Kidney (tissue), 22 donors: ENCODE measurements at places on chromosomes 6 and 20.
A peak's percentile ranks its signal among the peaks of the same experiment; 100 is the strongest.

GRCh38 chr6:68080074-68080473, 555.0 kb upstream of the ADGRB3 start:
- DNase-seq: no peak

GRCh38 chr6:157121897-157122296, 201.4 kb downstream of the TMEM242 start:
- DNase-seq: no peak

- DNase-seq: peak; percentile 30
These were observed 341.5 kb downstream of the TFAP2A start for GRCh38 chr6:10073341-10073740.

DNA sequence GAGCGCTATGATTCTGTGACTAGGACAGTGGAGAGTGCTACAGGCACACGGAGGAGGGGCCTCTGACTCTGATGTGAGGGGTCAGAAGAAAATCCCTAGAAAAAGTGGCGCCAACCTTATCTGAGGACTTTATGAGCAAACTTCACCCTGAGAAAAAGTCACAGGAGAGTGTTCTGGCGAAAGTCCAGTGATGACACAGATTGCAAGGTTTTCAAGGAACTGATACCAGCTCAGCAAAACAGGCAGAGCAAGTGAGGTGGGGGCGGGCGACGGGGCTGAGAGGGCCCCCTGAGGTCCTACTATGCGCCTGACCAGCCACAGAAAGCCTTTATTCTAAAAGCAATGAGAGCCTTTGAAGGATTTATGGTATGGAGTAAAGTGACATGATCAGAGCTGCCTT, 73.3 kb downstream of the SLC22A23 start:
- DNase-seq: no peak

DNA sequence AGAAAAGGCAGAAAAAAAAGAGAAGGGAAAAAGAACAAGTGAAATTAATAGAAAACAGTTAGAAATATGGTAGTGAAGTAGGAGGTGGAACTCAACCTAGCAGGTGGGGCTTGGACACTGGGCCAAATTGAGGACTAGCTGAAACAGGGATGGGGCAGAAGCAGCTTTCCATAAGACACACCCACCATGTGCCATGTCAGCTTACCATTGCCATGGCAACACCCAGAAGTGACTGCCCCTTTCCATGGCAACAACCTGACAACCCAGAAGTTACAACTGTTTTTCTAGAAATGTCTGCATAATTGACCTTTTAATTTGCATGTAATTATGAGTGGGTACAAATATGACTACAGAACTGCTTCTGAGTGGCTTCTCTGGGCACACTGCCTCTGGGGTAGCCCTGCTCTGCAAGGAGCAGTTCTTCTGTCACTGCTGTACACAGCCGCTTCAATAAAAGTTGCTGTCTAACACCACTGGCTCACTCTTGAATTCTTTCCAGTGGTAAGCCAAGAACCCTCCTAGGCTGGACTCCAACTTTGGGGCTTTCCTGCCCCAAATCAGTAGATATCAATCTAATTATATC, 35.9 kb upstream of the SLC24A3 start:
- DNase-seq: no peak

DNA sequence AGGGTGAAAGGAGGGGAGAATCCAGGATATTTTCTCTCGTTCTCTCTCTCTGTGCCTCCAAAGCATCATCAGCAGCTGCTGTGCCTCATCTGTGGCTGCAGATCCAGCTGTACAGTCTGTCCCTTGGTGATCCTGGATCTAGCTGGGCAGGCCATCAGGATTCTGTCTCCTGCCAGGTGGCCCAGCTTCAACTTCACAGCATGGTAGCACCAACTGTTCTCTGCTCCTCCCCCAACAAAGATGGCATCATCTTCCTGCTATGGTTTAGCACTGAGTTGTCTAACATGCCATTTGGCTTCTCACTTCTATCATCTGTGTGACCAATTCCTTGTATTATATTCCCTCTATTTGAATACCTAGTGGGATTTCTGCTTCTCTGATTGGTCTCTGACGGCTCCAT, 28.6 kb upstream of the ARFGEF2 start:
- no peak for DNase-seq

GRCh38 chr20:48594533-48594932, 233.3 kb downstream of the PREX1 start:
- no peak for DNase-seq

GRCh38 chr6:19834858-19835257, 2.3 kb upstream of the ID4 start:
- no peak for DNase-seq

DNA sequence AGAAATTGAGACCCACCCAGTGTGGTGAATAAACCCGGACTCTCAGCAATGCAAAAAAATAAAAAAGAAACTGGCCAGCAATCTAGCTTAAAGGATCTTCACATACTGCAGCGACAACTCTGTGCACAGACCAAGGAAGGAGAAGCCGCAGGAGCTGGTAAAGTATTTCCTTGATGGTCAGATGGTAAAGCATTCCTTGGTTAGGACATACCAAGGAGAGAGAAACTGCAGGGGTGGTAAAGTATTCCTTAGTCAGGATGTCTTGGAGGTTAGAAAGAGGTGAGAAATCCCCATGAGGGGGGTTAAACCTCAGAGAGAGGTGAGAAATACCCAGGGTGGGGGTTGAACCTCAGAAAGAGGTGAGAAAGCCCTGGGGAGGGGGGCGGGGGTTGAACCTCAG, 86.8 kb downstream of the PLG start:
- no peak for DNase-seq

DNA sequence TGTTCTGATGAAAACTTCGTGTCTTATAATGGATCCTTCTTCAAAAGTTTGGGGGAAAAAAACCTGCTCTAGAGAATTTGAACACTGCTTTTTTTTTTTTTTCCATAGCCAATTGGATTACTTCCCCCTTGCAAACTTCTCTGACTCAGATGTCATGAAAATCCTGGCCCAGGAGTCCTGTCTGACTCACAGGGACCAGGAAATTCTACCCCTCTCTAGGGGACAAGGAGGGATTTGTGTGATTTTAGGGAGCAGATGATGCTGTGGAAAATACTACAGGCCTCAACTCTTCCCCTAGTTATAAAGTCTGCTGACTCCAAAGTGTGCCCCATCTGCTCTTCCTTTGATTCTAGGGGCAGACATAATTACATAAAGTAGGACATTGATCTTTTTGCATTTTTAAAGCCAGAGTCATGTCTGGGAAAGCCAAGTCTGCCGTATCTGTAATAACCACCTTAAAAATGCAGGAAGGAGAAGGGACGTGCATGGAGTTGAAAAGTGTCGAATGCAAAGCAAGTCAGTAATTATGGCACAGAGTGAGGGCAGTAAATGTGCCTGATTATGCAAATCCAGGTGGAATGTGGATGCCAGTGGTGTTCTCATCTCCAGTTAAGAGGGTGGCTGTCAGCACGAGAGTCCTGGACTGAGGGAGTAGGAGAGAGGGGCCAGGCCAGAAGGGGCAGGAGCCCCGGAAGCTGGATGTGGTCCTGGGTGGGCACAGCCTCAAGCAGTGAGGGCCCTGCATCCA, 144.3 kb upstream of the SULF2 start:
- DNase-seq: no peak

- peak; percentile 57 for DNase-seq
These were observed 51.7 kb downstream of the DTD1 start for GRCh38 chr20:18639501-18639979.

GRCh38 chr20:63363981-63364561, 2.9 kb upstream of the CHRNA4 start:
- no peak for DNase-seq

- no peak for DNase-seq
These were observed 170.0 kb upstream of the ZNF184 start for GRCh38 chr6:27642744-27643456.

GRCh38 chr6:15414235-15414612, 168.4 kb downstream of the JARID2 start:
- no peak for DNase-seq

DNA sequence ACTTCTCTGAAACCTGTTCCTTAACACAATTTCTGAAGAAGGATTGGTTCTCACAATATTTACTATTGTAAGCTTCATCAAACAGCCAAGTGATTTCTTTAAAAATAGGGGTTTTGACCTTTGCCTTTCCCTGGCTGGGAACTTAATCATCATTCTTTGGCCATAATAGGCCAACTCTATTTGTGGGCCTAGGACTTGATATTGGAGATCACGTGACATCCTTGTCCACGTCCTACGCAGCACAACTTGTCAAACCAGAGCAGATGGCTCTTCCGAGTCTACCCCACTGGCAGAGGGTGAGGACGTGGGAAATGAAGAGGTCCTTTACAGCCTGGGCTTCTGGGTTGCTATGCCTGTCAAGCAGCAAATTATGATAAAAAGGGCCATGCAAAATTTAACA, 1030.6 kb downstream of the KIF16B start:
- DNase-seq: no peak

DNA sequence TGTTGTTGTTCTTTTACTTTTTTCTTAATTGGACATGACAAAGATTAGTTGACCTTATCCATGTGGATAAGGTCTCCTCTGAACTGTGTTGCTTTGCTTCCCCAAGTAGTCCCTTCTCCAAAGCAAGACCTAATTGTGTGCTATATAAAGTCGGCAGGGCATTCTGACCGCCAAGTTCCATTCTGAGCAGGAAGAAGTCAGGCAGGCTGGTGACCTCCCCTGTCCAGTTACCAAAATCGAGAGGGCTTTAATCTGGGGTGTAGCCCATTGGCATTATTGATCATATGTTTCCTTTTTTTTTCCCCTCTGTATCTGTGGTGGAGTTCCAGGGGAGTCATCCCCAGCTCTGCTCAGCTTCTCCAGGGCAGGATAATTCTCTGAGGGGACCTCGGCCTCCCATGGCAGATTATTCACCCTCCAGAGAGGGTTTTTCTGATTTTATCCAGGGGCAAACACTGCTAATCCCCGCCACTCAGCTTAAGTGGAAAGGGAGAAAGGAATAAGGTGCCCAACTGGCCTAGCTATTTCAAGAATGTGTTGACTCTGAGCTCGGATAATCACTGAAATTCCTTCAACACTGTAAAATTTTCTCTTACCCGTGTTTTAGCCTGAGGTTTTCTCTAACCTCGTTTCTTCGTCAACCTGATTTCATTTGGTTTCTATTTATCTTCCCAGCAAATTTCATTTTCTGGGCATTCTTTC, 71.8 kb upstream of the L3MBTL3 start:
- DNase-seq: no peak

DNA sequence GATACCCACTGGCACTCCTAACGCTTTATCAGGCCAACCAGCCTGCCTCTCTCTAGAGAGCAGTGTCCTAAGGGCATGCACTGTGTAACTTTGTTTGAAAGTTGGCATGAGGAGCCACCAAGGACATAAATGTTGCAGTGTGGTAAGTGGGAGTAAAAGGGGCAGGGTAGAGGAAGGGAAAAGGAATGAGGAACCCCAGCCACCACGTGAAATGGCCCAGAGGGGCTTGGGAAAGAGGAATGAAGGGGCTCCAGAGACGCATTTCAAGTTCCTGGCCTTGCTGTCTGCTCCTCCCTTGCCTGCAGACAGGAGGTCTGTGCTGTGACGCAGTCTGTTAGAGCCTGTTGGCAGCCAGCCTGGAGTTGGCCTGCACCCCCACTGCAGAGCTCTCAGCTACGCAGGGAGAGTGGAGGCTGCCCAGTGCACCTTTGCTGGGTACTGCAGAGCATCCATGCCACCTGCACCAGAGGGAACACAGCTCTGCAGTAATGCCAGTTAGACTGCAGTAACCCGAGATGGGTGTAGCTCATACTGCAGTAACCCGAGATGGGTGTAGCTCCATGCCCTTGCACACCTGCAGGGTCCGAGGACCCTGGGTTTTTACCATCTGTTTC, 86.8 kb upstream of the SNAP25 start:
- peak; percentile 53 for DNase-seq

GRCh38 chr20:14991023-14991422, 653.6 kb upstream of the FLRT3 start:
- DNase-seq: no peak

GRCh38 chr6:56278171-56278591, 30.8 kb upstream of the COL21A1 start:
- DNase-seq: no peak

DNA sequence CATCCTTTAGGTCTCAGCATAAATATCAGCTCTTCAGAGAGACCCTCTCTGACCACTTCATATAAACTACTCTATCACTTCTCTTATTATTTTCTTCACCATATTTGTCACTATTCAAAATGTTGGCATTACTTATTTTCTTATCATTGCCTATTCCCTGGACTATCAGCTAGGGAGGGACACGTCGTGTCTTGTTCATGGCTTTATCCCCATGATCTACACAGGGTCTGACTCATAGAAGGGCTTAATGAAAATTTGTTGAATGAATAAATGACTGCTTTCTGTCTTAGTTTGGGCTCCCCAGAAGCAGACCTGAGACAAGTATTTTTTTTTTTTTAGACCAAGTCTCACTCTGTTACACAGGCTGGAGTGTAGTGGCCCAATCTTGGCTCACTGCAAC, 3.0 kb upstream of the CDK5RAP1 start:
- no peak for DNase-seq

DNA sequence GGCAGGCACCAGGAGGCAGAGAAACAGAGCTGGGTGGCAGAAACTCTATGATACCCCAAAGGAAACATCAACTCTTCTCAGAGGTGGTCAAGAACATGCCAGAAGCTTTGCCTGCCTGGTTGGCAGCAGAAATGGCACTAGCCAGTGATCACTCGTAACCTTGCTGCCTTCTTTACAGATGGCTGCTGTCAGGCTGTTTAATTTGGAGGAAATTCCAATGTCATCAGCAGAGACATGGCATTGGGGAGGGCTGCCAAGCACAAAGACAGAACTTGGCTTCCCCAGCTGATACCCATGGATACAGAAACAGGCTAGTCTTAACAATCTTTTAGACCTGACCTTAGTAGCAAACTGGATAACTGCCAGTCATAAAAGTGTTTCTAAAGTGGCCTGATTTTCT, 153.6 kb downstream of the GMPR start:
- no peak for DNase-seq

GRCh38 chr6:39540454-39540853, 184.8 kb downstream of the KIF6 start:
- no peak for DNase-seq

DNA sequence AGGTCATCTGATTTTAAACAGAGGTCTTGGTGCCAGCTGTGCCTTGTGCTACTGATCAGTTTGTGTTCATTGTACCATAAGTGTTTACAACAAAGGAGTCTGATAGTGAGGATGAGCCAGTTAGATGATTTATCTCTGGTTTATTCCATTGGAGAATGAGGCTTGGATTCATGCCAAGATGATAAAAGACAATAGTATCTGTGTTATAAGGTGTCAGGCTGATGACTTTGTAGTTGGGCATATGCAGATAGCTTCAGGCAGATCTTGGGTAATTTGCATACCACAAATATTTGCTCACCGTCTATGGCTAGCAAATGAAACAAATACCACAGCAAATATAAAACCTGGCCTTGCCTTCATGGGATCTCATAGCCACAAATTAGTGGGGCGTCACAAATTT, 43.3 kb upstream of the PHACTR2 start:
- DNase-seq: no peak

- no peak for DNase-seq
These were observed 2.3 kb downstream of the TGM3 start for GRCh38 chr20:2298116-2298515.

- DNase-seq: peak; percentile 74
These were observed 37.5 kb downstream of the PTK7 start for GRCh38 chr6:43113431-43114260.
